Stimulated activated CD8-positive, alpha-beta memory T cell treated with anti-CD3 and anti-CD28 coated beads, Interleukin-15, amount 100 ng/mL, for 48 hours (primary cell): ENCODE measurements at places on chromosomes 2 and 18.

GRCh38 chr2:181697571-181697970, 17.3 kb upstream of the NEUROD1 start:
- DNase-seq = no peak

DNA sequence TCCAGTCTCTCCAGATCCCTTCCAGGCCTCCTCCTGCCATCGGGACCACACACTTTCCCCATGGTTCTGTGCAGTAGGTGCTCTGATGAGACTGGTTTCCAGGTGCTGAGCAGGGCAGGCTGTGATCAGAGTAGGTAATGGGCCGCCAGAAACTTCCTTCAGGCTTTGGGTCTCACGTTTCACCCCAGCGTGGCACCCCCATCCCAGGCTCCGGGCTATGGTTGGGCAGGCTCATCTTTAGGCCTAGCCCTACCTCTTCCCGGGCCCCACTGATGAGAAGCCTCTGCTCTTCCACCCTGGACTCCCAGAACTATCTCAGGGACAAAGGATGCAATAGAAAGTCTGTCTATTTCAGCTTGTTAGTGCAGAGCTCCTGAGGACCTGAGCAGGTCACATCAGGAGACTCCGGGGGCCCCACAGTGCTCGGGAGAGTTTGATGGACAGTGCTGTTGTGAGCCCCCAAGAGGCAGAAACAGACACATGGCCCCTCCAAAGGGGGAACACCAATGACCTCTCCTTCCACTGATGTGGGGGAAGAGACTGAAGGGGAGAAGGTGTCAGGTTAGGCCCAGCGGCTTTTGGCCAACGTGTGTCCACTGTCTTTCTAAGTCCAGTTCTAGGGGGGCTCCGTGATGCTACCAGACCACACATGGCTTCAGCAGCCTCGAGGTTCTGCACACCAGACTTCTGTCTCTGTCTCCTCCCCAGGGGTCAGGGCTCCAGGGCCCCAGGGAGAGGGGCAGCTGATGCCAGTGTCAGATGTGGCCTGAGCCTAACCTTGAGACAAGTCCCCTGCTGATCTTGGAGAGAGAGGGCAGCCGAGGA, 5.8 kb upstream of the PROM2 start:
- no peak for DNase-seq

DNA sequence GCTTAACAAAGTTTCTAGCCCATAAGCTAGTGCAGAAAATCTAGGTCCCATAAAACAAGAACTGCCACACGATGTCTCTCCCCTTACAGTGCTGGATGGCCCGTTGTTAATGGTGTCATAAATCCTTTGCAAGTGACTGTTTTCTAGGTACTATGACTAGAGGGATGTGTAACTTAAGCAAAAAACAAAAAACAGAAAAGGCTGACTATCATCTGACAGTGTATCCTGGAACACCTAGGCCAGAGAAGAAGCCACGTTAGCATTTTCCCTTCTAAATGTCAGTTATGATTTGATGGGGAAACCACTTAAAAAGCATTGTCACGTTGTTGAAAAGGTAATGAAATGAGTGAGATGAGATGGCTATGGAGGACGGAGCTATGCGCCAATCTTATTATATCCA, 2.4 kb downstream of the CASP8 start:
- DNase-seq = no peak

DNA sequence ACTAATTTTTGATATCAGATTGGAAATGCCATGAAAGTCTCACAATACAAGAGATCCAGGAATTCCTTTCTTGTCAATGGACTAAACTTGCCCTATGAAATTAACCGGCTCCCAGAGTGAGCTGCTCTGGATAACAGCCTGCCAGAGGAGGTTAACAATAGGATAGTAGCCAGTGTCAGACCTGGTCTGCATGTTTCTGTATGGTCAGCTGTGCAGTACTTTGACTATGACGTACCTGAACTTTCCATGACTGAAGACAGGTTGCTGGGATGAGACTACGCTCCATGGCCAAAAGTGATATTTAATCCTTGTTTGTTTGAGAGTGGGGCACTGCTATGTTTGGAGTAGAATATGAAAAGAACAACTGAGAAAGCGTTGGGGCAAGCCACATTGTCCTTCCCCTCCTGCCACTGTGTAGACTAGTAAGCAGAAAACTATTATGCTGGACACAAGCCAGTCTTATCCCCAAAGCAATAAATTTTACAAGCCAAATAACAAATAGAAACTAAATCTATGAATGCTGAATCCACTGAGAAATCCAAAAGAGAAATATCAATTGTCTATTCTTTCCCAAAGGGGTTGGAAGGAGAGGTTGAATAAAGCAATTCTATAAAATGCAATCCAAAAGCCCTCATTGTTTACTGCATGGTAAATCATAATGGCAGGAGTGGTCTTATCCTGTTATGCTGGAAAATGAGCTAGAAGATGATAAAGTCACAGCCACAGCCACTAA, 115.5 kb upstream of the CYP26B1 start:
- no peak for DNase-seq

DNA sequence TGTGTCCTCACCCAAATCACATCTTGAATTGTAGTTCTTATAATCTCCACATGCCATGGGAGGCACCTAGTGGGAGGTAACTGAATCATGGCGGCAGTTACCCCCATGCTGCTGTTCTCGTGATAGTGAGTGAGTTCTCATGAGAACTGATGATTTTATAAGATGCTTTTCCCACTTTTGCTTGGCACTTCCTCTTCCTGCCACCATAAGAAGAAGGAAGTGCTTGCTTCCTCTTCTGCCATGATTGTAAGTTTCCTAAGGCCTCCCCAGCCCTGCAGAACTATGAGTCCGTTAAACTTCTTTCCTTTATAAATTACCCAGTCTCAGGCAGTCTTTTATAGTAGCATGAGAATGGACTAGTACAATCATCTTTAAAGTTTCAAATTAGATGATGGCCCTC, 902.4 kb upstream of the PIK3C3 start:
- no peak for DNase-seq

- DNase-seq = no peak
Observed at GRCh38 chr18:75205514-75206132, 3.3 kb downstream of the PTGR3 start.

GRCh38 chr2:241240320-241241004, 52.0 kb downstream of the ANO7 start:
- no peak for DNase-seq

- no peak for DNase-seq
Observed at GRCh38 chr2:45568935-45569334, 42.1 kb downstream of the SRBD1 start.

- DNase-seq = no peak
Observed at GRCh38 chr2:234502919-234503285, 6.0 kb upstream of the ARL4C start.

DNA sequence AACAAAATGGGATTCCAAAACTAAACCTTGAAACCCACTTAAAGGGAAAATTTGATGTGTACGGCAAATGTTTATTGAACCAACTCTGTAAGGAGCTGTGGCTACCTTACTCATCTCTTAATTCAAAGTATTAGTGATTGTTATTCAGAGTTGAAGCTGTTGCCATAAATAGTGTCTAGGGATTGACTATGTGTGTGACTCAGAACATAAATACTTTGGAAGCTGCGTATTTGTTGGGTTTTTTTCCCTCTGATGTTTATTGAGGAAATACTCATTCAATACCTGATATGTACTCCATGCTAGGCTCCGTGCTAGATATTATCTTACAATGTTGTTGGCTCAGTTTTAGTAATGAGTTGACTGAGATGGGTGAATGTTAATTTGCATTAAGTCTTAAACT, 90.4 kb downstream of the PTRHD1 start:
- no peak for DNase-seq

GRCh38 chr2:197799068-197799467, 5.3 kb upstream of the PLCL1 start:
- no peak for DNase-seq

DNA sequence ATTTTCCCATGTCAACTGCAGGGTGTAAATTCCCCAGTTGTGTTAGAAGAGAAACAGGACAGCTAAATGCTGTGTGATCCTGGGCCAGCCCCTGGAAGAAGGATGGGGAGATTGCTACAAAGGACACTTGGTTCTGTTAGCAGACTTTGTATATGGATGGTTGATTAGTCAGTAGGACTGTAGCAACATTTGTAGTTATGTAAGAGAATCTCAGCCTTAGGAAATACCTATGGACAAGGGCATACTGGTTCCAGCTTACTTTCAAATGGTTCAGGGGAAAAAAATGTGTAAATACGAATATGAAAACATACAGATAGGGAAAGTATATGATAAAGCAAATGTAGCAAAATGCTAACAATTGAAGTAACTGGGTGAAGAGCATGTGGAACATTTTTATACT, 47.6 kb downstream of the GNAL start:
- no peak for DNase-seq

- no peak for DNase-seq
Observed at GRCh38 chr18:3402982-3403451, 47.0 kb upstream of the TGIF1 start.

DNA sequence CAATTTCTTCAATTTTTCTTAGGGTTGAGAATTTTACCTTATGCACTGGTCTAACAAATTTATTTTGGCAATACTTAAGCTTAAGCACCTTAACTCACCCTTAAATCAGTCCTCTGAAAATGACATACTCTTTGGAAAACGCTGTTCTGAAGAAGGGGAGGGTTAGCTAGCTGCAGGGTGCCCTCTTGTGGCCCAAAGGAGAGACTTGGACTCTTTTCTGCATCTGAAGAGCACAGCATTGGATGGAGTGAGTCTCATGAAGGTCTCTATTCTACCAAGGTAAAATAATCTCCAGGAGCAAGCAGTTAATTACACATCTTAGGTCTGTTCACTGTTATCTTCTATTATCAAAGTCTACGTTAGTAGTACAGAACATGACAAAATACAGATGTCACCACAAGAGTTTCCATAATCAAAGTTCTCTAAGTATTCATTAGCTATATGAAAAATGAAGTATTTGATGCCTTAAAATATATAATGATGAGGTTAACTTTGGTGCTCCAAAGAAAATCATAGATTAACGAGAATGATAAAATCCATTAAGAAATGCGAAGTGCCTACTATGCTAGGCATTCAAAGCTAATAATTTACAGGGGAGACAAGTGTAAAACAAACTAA, 24.4 kb downstream of the PUM2 start:
- no peak for DNase-seq

GRCh38 chr18:36872329-36872728, 43.4 kb downstream of the KIAA1328 start:
- no peak for DNase-seq

GRCh38 chr2:86453836-86454235, 12.7 kb downstream of the KDM3A start:
- no peak for DNase-seq

DNA sequence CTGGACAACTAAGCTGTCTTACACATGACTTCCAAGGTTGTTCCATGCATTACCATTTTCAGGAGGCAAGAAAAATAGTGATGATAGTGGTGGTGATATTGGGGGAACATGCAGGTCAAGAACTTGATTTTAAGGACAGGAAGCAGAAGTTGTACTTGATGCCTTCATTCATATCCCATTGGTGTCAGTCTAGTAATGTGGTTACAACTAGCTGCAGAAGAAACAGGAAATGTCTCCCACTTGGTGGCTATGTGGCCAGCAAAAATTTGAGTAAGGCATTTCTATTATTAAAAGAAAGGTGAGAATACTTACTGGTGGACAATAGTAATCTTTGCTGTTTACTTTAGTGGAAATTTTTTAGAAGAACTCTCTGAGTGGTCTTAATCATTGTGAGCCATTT, 103.4 kb downstream of the ALMS1 start:
- DNase-seq = no peak

DNA sequence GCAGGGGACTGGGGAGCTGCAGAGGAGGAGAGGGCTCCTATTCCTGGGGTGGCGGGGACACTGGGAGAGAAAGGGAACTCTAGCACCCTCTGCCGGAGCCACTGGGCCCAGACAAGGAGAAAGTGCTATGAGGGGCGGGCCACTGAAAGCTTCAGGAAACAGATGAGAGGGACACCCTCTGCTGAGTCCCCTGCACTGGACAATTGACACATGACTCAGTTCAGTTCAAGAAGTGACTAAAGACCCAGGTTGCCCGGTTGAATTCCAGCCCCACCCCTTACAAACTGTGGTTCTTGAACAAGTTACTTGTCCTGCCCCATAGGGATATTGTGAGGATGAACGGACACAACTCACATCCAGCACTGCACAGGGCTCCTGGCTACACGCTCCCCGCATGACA, 5.0 kb downstream of the RUFY4 start:
- no peak for DNase-seq

DNA sequence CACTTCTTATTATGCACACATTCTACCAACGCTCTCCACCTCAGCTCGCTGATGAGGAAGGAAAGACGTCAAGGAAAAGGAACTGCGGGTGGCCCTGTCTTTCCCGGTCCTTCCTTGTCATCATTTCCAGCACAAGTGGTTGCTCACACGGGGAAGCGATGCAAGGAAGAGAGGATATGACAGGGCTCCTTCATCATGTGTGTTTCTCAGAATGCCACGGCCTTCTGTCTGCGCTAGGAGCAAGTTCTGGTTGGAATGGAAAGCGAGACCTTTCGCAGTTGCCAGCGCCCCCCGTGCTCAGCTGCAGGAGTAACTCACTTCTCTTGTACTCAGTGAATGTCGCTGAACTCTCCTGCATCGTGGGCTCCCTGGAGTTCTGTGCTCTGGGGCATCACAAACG, 191.8 kb upstream of the GLI2 start:
- no peak for DNase-seq

DNA sequence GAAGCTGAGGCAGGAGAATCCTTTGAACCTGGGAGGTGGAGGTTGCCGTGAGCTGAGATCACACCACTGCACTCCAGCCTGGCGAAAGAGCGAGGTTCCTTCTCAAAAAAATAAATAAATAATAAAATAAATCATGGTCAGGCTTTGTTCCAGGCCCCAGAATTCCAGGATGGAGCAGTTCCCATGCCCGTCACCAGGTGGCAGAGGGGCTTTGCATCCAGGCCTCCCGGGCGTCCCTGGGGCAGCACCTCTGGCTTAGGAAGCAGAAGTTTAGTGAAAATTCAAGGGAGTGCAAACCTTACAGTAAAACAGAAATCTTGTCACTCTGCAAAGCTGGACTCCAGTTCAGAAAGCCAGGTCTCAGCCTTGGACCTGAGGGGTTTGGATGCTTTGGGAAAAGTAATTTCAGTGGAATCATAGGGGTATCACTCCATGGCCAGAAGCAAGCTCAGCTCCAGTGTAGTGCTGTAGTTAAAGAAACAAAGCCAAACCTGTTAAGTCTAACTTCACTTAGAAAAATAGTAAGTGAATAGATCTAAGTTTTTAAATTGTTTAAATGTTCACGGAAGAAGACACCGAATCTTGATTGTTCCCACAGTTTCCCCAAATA, 512.7 kb downstream of the CMPK2 start:
- DNase-seq = no peak

GRCh38 chr18:71168557-71169145, 879.8 kb downstream of the SOCS6 start:
- DNase-seq = no peak

DNA sequence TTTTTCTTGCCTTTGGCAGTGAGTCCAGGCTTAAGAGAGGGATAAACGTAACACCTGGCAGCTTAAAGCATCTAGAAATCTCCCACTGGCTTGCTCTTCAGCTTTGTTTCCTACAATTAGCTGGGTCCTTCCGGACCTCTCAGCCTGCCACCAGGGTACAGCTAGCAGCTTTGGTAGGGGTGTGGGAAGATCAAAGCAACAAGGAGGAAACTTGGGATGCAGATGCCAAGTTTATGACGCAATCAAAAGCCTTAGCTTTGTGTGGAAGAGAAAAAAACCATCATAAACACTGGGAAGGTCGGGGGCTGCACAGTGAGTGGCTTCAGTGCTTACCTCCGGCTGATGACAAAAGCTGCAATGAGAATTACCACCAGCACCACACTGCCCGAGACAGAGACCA, 116.9 kb downstream of the EPHA4 start:
- no peak for DNase-seq
